ENCODE measurements at places on chromosomes 5 and 9.

- DNase-seq: no peak
These were observed 73.7 kb downstream of the GTF3C4 start for GRCh38 chr9:132743931-132744479.

GRCh38 chr9:71506821-71507220 is 261.5 kb downstream of the CEMIP2 start:
- no peak for DNase-seq

- DNase-seq: no peak
These were observed 5.0 kb downstream of the LCN1 start for GRCh38 chr9:135526089-135526729.

- DNase-seq: no peak
These were observed 122.9 kb downstream of the NXNL2 start for GRCh38 chr9:88657893-88658292.

All from CD4-positive, alpha-beta T cell treated with Interleukin-17A for 4 hours (primary cell).